ENCODE measurements at places on chromosomes 3 and 15.

DNA sequence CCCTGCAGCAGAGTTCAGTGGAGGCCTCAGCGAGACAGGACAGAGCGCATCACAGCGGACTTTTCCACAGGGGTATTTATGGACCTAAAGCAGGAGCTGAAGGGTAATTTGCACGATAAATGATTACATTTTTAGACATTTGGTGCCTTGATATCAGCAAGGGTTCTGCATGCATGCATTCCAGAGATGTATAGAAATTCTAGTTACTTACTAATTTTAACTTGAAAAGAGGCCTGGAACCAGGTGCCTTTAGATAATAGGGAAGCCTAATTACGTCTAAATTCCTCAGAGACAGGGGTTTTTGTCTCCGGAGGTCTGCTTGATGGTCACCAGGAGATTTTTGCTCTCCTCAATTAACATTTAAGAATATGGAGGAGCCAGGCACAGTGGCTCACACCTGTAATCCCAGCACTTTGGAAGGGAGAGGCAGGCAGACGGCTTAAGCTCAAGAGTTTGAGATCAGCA lies 79.8 kb upstream of the MFGE8 start:
- DNase-seq = no peak

- no peak for DNase-seq
Measured at GRCh38 chr3:72896996-72897757, 9.3 kb downstream of the GXYLT2 start.

GRCh38 chr15:68376447-68377060 lies 55.4 kb downstream of the ITGA11 start:
- no peak for DNase-seq

- no peak for DNase-seq
Measured at GRCh38 chr15:68252925-68253534, 23.5 kb upstream of the CLN6 start.

DNA sequence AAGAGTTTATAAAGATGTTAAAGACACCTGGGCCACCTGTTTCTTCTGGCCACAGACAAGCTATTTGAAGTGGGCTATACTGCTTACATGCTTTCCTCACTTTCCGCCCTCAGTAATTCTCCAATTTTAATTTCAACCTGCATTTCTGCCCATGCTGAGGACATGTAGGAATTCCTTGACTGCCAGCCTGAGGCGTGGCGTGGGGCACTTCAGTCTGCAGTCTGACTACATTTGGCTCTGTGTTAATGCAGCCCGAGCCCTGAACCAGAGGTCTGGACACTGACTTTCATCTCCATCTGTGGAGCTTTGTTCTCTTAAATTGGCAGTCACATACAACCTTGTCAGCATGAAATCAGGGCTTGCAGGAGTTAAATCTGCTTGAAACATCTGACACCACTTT lies 8.5 kb downstream of the UQCC5 start:
- DNase-seq = no peak

- DNase-seq = no peak
Measured at GRCh38 chr15:69760258-69760845, 307.7 kb downstream of the RPLP1 start.

- no peak for DNase-seq
Measured at GRCh38 chr15:53230473-53230872, 440.3 kb upstream of the ONECUT1 start.

GRCh38 chr3:56190130-56190529 lies 278.1 kb downstream of the ERC2 start:
- no peak for DNase-seq

GRCh38 chr3:81277853-81278252 lies 483.6 kb downstream of the GBE1 start:
- DNase-seq = no peak

- no peak for DNase-seq
Measured at GRCh38 chr15:88071141-88071540, 185.4 kb downstream of the NTRK3 start.

- DNase-seq = no peak
Measured at GRCh38 chr3:59245300-59245858, 195.6 kb upstream of the CFAP20DC start.

- DNase-seq = no peak
Measured at GRCh38 chr3:149646181-149646766, 11.6 kb downstream of the WWTR1 start.

GRCh38 chr15:29695489-29696167 lies 126.6 kb downstream of the TJP1 start:
- no peak for DNase-seq

- no peak for DNase-seq
Measured at GRCh38 chr15:25766417-25766816, 96.7 kb downstream of the ATP10A start.

DNA sequence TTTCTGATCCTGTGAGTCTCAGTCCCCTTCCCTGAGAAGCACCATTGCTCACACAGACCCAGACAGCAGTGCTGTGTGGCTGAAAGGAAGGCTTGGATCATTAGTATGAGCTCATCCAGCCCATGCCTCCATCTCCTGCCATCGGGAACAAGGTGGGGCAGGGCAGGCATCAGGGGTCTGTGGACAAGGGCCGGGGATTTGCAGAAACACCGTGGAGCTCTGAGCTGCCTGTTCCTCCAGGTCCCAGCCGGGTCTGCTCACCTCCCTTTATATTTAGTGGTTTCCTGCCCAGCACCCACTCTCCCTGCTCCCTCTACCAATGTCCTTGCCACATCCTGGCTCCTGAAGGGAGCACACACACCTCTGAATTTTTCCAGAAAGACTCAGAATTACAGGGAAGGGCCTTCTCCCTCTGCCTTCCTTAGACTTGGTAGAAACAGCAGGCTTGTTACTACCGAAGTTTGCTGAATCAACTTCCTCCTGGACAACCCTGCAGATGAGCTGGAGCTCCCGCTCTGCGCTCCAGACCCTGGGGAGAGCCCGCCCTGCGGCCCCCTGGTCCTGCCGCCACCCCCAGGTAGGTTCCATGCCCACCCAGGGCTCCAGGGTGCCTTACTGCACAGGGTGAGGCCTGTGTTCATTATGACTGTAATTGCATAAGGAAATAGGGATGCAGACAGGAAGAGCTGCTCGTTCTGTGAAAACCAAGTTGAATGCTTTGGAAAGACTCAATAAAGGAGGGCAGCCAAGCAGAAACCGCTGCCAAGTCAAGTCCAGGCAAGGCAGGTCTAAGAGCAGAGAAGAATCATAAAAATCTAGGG lies 128.1 kb downstream of the NSMCE3 start:
- DNase-seq = peak; percentile 73

GRCh38 chr3:117074826-117075225 lies 365.2 kb downstream of the TUSC7 start:
- no peak for DNase-seq

DNA sequence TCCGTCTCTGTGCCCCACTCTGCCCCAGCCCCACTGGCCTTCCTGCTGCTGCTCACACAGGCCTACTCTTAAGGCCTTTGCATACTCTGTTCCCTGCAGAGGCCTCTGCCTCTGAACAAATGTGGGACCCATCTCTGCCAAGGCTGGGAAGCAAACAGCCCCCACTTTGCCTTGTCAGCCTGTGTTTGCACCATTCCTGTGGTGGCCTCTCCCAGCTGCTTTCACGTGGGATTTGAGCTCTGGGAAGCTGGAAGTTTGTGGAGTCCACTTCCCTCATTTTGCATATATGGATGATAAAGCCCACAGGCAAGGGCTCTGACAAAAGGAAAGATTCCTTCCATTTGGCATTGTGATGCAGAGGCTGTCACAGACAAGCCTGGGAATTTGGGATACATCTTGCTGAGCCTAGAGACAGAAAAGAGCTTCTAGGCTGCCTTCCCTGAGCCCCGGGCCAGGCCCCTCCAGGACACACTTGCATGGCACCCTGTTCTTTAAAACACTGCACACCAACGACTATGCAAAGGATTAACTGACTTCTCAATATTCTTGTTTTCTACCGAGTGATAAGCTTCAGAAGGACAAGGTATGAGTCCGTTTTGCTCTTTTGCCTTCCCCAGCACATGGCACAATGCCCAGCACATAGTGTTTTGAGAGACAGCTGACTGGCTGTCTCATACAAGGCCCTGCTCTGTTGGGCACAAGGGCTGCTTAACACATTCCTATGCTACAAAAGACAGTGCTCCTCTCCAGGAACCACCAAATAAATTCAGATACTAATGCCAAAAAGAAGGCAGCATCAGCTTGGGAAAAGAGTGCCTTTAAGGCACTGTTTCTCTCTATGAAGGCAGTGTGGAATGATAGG lies 120.7 kb upstream of the TOPAZ1 start:
- DNase-seq = no peak

DNA sequence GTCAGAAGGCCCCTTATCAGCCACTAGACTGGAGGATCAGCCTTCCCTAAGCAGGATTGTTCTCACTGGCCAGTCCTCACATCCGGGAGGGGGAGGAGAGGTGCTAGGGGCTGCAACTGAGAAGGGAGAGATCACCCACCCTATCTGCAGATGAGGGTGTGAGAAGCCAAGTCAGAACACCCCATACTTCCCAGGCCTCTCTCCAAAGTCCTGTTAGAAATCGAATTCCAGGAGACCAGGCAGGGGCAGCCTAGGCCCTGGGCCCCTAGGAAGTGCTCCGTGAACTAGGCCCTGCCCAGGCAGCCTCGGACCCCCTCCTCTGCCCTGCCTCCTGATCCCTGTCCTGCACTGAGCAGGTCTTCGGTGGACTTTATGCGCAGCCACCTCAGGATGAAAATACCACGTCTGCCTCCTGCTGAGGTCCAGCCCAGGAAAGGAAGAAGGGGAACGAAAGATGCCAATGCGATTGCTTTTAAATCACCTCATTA lies 933 bp downstream of the DZIP1L start:
- no peak for DNase-seq

GRCh38 chr15:74252721-74253120 lies 16.6 kb downstream of the CCDC33 start:
- no peak for DNase-seq

DNA sequence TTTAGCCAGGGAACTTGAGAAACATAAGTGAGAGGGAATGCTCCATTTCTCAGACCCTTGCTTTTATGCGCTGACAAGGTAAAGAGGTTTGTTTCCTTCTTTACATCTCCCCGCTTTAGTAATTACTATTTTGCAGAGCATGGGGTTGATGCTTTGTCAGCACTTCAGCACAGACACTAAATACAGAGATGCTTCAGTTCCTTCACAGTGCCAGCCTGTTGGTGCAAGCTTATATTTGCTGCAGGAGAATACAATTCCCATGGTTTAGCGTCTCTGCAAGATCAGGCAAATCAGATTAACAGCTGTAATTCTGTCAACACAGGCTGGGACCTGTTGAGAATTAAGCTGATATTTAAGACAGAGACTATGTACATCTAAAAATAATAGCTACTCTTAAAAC lies 2.9 kb downstream of the FMN1 start:
- DNase-seq = no peak

DNA sequence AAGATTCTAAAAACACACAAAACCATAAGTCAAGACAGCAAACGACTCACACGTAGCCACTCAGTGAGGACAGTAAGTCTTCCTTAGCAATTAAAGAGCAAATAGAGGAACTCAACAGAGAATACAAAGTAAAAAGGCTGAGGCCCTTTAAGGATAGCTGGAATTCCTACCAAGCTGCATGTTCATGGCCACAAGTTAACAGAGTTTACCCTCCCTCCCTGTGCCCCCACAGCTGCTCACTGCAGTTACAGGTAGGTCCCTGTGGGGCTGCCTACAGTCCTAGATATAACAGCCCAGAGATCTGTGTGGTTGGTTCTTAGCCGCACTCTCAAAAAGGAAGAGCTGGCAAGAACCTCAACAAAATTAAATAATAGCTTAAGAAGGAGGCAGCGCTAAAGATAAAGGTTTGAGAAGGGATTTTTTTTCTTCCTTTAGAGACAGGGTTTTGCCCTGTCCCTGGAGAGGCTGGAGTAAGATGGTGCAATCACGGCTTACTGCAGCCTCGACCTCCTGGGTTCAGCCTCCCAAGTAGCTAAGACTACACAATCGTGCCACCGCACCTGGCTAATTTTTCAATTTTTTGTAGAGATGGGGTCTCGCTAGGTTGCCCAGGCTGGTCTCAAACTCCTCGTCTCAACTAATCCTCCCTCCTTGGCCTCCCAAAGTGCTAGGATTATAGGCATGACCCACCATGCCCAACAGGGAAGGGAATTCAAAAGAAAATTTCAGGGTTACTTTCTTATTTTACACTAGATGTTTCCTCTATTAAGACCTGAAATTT lies 19.3 kb downstream of the SFMBT1 start:
- DNase-seq = no peak

DNA sequence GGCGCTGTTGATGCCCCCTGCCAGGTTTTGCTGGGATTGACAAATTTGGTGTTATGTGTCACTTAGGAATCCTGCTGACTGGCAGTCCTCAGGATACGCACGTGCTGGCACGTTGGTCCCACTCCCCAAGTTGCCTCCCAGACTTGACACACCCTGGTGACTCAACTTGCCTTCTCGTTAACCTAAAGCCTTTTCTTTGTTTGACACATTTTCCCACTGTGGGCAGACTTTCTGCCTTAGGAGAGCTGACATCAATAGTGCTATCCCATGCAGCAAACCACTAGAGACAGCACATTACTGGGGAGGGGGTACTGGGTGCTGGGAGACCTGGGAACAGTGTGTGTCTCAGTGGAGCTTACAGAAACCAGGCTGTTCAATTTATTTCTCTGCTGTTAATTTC lies 104.3 kb downstream of the OXNAD1 start:
- DNase-seq = no peak

GRCh38 chr3:32937331-32937730 lies 14.1 kb upstream of the CCR4 start:
- DNase-seq = no peak

DNA sequence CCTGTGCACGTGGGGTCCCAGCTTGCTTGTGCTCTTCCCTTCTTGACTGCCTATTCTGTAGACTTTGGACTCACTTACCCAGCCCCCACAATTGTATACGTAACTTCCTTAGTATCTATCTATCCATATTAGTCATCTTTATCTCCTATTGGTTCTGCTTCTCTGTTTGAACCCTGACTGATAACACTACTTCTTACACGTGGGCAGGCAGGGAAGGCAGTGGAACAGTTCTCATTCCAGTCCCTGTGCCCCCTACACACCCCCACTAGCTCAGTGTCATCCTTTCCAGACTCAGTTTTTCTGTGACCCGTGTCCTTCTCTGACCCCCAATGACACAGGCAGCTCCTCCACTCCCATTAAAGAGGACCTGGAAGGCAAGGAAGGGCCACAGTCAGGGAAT lies 74.2 kb upstream of the FBN1 start:
- DNase-seq = no peak

- DNase-seq = no peak
Measured at GRCh38 chr3:186960347-186960746, 30.0 kb downstream of the ST6GAL1 start.

GRCh38 chr3:177977381-177978158 lies 558.7 kb upstream of the KCNMB2 start:
- DNase-seq = no peak

GRCh38 chr15:77029166-77030047 lies 34.5 kb downstream of the PSTPIP1 start:
- peak; percentile 15 for DNase-seq

- no peak for DNase-seq
Measured at GRCh38 chr3:31250116-31250777, 282.5 kb upstream of the STT3B start.

- no peak for DNase-seq
Measured at GRCh38 chr3:102826636-102827035, 391.8 kb downstream of the ZPLD1 start.

GRCh38 chr3:115836944-115837343 lies 213.6 kb downstream of the GAP43 start:
- DNase-seq = no peak

Data from femur (tissue), 1 donor.